NCI-H2171 (cell line): ENCODE measurements at places on chromosomes 5 and 9.

DNA sequence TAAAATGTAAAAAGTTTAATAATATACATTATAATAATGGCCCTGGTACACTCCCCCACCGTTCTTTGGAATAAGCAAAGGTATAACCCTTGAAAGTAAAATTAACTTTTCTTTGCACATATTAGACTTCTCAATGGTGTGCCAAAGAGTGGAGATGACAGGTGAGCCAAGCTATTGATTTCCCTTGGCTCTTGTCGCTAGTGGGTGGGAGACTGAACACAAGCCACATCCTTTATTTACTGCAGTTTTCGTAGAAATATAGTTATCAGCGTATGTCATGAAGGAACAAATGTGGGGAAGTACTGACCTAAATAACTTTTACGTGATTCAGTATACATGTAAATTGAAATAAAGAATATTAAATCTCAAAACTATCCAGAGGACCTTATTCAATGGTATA is 549.3 kb downstream of the RAB3C start:
- no peak for DNase-seq

- DNase-seq = no peak
Observed at GRCh38 chr5:180832638-180833068, 28.4 kb downstream of the ZFP62 start.

GRCh38 chr5:56674441-56674840 is 140.9 kb upstream of the MAP3K1 start:
- no peak for DNase-seq

- DNase-seq = no peak
Observed at GRCh38 chr9:4984171-4984620, 876 bp upstream of the JAK2 start.

DNA sequence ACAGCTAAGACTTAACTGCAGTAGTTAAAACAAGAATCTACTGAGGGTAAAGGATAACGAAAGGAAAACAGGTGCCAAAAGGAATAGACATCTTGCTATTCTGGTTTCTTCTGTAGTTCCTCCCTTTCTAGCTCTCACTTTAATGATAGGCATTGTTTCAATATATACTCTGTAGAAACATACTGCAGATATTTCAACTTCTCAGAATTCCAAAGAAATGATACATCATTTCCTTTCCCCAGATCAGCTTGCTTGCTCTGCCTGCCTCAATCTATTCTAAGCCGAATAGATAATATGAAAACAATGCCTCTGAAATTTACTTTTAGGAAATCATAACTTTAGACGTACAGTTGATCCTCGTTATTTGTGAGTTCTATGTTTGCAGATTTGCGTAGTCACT is 46.3 kb downstream of the ACO1 start:
- no peak for DNase-seq

- DNase-seq = no peak
Observed at GRCh38 chr5:173463207-173463606, 135.0 kb upstream of the STC2 start.

GRCh38 chr5:134435560-134435959 is 23.9 kb upstream of the CDKN2AIPNL start:
- DNase-seq = no peak

DNA sequence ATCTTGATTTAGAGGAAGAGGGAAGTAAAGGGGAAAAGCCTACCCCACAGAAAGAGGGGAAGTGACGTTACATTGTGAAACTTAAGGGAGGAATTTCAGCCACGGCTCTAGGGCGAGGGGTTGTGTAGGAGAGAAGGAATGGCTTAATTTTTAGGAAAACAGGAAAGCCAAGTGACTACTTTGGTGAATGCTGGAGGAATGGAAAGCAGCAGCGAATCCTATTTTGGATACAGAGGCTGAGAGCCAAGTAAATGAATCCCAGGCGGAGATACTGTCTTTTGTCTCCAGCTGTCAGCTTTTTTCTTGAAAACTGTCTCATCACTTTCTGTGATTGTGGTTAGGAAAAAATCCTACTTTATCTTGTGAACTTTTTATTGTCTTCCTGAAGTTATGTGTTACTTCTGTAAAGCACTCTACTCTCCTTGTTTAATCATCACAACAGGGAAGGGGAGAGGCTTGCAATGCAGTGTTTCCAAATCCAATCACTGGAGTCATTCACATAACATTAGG is 188.4 kb downstream of the TSSK1B start:
- DNase-seq = no peak

- DNase-seq = no peak
Observed at GRCh38 chr5:81422671-81423070, 28.7 kb upstream of the ACOT12 start.

DNA sequence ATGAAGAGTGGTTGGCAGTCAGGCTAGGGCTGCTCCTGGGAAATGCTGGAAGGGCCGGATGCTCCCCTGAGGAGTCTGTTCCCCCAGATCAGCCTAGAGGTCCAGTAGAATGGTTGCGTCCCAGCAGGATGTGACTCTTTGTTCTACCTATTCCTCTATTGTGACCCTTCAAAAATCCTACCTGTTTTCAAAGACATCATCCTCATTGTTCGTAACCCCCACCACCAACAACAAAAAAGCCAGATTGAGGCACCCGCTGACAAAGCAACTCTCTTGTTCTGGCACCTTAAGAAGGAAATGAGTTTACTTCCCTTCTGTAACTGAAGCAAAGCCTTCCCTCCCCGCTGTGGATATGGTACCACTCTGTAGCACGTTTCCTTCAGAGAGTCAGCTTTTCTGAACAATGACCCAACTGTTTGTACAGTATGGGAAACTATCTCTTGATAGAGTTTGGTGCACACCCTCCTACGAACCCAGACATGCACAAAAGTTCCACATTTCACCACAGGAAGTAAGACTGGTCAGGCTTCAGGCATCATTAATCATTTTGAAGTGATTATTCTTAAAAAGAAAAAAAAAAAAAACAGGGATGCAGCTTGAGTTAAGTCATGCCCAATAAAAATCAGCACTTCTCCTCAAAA is 207.2 kb downstream of the ENC1 start:
- DNase-seq = no peak

GRCh38 chr9:110328763-110329162 is 8.9 kb downstream of the TXNDC8 start:
- no peak for DNase-seq

GRCh38 chr5:98321361-98321760 is 452.1 kb upstream of the RGMB start:
- no peak for DNase-seq

- DNase-seq = no peak
Observed at GRCh38 chr9:6664204-6664680, 18.7 kb upstream of the GLDC start.

- DNase-seq = no peak
Observed at GRCh38 chr5:32346869-32347268, 34.1 kb upstream of the MTMR12 start.

DNA sequence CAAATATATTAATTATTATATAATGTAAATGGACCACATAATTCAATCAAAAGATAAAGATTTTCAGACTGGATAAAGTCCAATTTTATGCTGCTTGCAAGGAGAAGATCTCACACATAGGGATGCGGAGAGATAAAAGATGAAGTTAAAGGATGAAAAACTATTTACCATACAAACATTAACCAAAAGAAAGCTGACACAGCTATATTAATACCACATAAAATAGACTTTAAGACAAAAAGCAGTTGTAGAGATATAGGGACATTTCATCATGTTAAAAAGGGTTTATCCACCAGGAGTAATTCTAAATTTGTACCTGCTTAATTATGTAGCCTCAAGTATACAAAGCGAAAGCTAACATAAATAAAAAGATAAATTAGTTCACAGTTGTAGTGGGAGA is 15.2 kb upstream of the NSG2 start:
- no peak for DNase-seq

DNA sequence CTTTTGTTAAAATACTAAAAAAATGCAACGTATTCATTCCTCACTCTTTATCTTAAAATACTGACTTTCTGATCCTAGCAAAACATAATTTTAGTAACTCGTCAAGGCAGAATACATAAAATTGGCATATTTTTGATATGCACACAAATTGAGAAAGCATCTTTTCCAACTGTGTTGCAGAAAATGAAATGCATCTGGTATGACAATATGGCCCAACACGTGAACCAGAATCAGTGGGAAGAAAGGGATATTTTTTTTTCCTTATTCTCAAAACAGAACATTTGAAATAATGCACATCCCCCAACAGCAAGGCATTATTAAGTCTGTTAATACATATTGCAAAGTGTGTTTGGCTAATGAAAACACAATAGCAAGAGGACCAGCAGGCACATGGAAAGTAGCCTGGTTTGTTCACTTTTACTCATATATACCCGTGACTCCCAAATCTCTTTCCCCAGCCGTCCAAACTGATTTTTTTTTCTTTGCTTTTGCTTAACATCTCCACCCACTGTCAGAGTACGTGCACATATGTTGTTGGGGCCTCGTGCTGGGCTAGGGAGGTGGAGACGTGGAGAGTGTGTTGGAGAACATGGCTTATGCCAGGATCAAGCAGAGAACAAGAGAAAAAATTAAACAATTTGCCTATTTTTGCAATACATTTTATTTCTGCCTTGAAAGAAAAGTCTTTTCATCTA is 4.3 kb downstream of the MCTP1 start:
- DNase-seq = no peak

DNA sequence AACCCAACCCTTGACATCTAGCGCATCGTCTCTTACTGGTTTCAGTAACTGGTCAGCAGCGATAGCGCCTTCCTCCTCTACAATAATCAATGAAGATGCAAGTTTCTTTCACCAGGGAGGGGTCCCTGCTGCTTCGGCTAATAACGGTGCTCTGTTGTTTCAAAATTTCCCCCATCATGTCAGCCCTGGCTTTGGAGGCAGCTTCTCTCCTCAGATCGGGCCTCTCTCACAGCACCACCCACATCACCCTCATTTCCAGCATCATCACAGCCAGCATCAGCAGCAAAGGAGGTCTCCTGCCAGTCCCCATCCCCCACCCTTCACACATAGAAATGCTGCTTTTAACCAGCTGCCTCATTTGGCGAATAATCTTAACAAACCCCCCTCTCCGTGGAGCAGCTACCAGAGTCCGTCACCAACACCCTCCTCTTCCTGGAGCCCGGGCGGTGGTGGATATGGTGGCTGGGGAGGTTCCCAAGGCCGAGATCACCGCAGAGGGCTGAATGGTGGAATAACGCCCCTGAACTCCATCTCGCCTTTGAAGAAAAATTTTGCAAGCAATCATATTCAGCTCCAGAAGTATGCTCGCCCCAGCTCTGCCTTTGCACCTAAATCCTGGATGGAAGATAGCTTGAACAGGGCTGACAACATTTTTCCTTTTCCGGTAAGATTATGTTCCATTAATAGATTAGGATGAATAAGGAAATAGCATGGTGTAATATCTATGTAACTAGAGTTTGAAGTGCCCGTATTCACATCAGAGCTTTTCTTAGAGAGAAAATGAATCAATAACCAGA is 2.2 kb downstream of the CPEB4 start:
- no peak for DNase-seq

- DNase-seq = no peak
Observed at GRCh38 chr5:150022158-150022531, 21.6 kb downstream of the HMGXB3 start.

GRCh38 chr9:77019926-77020412 is 514 bp downstream of the FOXB2 start:
- no peak for DNase-seq

DNA sequence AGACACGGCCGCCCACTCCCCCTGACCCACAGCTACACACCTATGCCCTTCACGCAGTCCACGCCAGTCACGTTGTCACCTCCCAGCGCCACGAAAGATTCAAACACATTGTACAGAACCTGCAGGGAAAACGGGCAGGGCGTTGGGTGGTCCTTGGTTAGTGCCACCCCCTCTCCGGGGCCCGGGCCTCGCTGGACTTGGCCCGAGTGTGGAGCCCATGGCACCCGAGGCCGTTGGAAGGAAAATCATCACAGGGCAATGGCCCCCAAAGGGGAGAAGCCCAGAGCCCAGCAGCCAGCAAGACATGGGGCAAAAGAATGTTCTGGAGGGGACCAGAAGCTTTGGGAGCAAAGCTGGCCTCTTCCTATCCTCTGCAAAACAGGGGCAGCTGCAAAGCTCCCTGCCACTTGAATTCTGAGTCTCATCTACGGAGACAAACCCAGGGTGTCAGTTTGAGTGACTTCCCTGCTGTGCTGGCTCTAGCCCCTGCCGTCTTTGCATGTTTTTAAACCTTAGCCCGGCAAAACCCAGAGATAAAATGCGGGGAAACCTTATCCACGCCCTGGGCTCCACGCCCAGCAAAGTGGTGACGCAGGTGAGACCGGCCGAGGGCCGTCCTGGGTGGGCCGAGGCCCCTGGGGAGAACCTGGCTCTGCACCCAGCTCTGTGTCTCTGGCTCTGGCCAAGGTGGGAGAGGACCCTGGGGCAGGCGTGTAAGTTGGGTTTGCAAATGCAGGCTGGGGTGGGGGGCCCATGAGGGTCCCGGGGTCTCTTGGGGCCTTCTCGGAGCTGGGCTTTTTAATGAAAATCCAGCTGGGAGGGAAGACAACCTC is 38.9 kb downstream of the SLC9A3 start:
- no peak for DNase-seq

GRCh38 chr5:7856855-7857254 is 5.9 kb upstream of the CFAP90 start:
- no peak for DNase-seq

DNA sequence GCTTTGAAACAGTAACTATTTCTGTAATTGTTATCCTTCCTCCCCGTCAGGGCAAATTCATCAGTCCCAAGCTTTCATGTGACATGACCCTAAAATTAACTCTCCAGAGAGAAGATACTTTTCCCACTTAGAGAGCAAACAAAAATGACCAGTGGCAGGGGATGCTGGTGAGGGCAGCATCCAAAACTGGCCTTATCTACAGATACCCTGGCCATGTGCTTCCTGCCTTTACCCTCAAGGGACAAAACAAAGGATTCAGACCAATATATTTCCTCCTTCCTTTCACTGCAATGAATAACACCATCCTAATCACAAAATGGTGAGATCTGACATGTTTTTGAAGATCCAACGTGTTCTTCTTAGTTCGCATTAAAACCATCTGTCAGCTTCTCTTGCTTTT is 267.2 kb downstream of the MAN2A1 start:
- DNase-seq = no peak

DNA sequence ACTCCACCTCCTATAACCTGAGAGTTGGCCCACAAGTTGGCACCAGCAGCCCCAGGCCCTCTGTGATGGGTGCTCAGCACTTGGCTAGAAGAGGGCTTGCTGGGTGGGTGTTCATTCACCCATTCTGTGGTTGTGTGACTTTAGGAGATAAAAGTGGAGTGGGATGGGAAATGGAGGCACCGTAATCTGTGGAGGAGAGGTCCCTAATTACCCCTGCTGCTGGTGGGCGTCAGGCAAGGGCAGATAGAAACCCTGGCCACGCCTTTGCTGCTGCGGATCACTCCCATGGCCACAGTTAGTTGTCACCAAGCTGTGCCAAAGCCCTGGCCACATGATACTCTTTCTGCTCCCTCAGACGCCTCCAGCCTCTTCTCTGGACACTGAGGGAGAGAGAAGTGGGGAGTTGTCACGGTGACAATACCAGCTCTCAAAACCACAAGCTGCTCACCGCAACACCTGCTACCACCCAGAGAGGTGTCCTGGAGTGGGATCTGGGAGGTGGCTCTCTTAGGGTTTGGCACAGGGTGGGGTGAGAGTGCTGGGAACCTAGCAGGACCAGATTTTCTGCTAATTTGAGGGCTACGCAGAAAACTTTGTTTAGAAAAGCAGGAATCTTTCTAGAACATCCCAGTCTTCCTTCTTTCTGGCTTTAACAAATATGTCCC is 12.0 kb upstream of the NEUROG1 start:
- no peak for DNase-seq
